Lower lobe of right lung (tissue), 2 donors: ENCODE measurements at places on chromosomes 12 and 14. TPM values are rescaled to one million over a fixed set of nuclear protein-coding genes. Genes with fewer than 3 reads are reported as not detected.

DHRS1 gene
- 22.7 TPM for total RNA-seq

IFI27 gene
- total RNA-seq = 340 TPM

IAPP gene
- total RNA-seq = not detected

NFE2 gene
- total RNA-seq = 13.5 TPM

LRRC9 gene
- not detected for total RNA-seq

NINJ2 gene
- total RNA-seq = 18.1 TPM

SYNE3 gene
- total RNA-seq = 22.4 TPM

ASB2 gene
- 2.4 TPM for total RNA-seq

OR10AD1 gene
- total RNA-seq = not detected

CHST11 gene
- 46.2 TPM for total RNA-seq

ACOT4 gene
- total RNA-seq = 5.0 TPM

CYP27B1 gene
- 1.1 TPM for total RNA-seq

HNF1A gene
- total RNA-seq = 0.24 TPM

DTX1 gene
- total RNA-seq = 6.8 TPM

NELL2 gene
- total RNA-seq = 6.6 TPM

NR1H4 gene
- not detected for total RNA-seq

PPM1A gene
- total RNA-seq = 58.0 TPM

LRRIQ1 gene
- total RNA-seq = 10.6 TPM

TAS2R31 gene
- total RNA-seq = 1.9 TPM
